ENCODE measurements at places on chromosomes 13 and 19.

DNA sequence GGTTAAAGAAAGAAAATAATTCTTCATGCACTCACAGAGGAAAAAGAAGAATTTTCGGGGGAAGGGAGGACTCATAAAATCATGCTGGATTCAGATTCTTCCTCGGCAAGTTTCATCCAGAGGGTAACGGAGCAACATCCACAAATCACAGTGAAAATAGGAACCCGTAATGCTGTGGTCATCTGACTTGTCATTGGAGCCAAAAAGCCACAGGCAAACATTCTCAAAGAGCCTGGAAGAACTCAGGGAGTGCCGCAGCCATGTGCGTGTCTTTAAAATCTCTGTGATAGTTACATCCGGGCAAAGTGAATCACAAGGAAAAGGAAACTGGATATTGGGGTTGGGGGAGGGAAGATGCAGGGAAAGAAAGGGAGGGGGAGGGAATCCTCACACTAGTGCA is 33.0 kb upstream of the VSTM2B start:
- no peak for DNase-seq

- DNase-seq, result no peak
These were observed 3.6 kb downstream of the GFY start for GRCh38 chr19:49428547-49429451.

DNA sequence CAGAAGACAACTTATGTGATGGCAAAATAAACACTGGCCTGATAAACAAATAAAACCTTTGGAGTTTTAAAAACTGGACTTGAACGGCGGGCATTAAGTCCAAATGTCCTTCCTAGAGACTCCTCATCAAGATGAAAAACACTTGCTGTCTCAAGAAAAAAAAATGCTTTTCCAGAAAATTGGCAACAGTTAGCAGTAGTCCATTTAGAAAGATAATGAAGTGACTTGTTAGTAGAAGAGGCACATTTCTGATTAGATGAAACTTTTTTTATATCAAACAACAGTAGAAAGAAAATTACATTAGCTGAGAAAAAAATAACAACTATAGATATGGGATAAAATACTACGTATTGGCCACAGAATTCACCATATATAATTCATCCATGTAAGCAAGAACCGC is 1750.7 kb upstream of the PCDH20 start:
- DNase-seq, result no peak

- no peak for DNase-seq
These were observed 203.9 kb downstream of the SHISA2 start for GRCh38 chr13:25847635-25848626.

DNA sequence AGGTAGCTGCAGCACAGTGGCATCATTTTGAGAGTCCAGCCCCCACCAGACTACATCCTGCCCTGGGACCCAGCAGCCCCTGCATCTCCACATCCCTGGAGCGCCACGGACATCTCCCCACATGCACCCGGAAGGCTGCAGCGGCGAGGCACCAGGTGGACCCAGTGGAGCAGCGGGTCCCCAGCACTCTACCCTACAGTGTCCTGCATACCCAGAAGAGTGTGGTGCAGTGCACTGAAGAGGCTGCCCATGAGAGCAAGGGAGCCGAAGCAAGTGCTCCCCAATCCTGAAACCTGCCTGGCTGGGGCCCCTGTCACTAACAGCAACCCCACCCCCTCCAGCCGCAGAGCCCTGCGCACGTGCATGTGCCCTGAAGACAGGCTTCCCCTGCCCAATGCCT is 21.3 kb upstream of the SLC7A9 start:
- DNase-seq, result no peak

- no peak for DNase-seq
These were observed 20.5 kb downstream of the CNFN start for GRCh38 chr19:42369433-42370067.

GRCh38 chr19:27671876-27672275 is 1541.1 kb downstream of the UQCRFS1 start:
- DNase-seq, result no peak

DNA sequence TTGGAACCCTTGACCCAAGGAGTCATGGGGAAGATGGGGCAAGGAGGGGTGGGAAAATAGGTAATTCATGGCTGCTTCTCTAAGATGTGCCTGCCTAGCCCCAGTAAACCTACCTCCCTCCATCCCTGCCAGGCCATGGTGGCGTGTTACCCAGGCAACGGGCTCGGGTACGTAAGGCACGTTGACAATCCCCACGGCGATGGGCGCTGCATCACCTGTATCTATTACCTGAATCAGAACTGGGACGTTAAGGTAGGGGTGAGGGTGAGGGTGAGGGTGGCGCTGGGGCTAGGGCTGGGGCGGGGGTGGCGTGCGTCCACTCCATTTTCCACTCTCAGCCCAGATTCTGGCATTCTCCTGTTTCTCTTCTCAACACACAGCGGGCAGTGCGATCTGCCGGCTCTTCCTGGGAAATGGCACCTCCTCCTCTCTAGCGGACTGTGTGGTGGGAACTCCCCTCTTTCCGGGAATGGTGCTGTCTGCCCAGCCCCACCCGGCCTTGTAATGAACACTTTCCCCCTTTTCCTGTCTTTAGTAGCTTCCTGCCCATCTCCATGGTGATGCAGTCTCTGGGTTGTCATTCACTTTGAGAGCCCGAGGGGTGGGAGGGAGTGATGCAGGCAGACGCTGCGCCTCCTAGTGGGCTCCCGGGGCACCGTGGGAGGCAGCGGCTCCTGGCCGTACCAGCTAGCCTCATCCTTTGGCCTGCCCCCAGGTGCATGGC is 7.6 kb downstream of the EGLN2 start:
- DNase-seq, result peak; percentile 98

GRCh38 chr19:42150364-42150763 is 18.1 kb upstream of the POU2F2 start:
- DNase-seq, result no peak

DNA sequence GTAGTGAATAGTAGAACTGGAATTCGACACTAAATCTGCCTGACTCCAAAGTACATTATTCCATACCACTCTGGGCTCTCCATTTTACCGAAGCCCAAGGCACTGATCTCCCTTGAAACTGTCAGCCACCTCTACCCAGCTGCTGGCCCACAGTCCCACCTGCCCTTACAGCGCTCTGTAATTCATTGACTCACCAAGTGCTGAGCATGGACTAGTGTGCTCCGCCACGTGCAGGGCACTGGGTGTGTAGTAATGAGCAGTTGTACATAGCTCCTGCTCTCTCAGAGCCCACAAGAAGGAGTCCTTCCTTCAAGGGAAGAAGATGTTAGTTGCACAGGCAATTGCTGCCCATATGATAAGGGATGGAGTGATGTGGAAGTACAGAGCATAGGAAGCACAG is 76.6 kb upstream of the SIAH3 start:
- DNase-seq, result no peak

DNA sequence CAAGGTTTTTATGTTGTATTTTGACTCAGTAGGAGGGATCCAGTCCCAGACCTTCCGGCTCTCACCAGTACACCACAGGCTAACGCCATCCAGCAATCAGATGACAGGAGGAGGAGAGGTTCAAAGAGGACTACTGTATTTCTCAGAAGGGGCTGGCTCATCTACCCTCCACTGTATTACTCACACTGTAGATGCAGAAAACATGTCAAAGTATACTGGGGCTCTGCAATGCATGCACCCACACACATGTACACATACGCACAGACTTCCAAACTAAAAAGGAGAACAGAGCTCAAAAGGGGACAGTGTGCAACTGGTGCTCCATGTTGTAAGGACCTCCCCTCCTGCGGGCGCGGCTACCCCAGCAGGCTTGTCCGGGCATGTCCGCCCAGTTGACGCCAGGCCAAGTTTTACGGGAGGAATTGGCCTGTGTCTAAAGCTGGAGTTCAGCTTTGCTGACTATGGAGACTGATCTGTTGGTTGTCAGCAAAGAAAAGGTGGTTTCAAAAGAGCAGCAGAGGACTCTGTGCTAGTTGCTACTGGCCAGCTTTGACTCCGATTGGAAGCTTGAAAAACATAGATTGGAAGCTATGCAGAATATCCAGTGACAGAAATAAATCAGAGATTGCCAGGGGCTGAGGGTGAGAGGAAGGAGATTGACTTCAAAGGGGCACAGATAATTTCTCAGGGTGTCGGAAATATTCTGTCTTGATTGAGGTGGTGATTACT is 314.2 kb downstream of the DLEU7 start:
- peak; percentile 92 for DNase-seq

All from kidney glomerular epithelial cell (primary cell).